ENCODE measurements at places on chromosomes 3 and 15.

DNA sequence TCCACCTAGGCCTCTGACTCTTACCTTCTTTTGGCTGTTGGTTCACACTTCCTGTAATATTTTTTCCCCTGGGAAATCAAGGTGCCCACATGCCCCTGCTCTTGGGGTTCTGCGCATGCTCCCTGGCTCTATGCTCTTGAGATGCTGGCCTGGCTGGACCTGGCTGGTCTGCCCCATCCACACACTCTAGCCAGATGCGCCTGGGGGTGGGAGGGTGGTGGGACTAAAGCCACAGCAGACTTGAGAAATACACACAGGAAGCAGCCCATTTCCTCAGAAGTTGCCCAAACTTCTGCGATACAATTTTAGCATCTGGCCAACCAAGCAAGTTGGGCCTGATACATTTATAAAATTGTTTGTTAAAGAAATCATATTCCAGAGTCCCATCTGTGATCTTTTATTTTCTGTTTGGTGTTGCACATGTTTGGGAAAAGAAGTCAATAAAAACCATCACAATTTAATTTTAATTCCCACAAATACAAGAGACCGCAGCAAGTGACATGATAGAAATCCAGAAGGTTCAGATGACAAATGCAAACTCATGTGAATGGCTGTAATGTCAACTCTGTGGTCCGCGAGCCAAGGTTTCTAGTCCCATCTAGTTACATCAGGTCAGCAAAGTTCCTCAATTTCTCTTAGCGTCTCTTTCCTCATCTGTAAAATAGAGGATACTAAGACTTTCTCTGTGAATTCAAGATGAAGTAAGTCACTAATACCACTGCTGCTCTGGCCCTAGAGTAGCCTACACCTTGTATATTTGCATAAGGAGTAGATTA is 55.9 kb upstream of the MEF2A start:
- no peak for DNase-seq

- DNase-seq = no peak
These were observed 107.9 kb downstream of the ATG7 start for GRCh38 chr3:11379824-11380701.

DNA sequence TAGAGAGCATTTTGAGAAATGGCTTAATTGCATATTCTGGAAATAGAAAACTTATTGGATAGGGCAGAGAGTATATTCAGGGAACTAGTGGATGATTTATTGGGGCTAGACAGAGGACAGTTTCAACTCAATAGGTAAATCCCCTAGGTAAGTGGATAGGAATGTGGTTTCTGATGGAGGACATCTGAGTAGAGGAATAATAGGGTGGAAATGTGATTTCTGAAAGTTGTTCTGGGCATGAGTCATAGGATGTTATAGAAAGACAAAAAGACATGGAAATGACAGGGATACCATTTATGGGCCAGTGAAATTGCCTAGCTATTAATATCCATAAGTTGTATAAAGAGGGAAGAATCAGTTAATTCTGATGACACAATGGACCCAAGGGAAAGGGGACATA is 563.3 kb upstream of the GOLIM4 start:
- DNase-seq = no peak

- no peak for DNase-seq
These were observed 18.5 kb downstream of the ALDH1A3 start for GRCh38 chr15:100898152-100898490.

DNA sequence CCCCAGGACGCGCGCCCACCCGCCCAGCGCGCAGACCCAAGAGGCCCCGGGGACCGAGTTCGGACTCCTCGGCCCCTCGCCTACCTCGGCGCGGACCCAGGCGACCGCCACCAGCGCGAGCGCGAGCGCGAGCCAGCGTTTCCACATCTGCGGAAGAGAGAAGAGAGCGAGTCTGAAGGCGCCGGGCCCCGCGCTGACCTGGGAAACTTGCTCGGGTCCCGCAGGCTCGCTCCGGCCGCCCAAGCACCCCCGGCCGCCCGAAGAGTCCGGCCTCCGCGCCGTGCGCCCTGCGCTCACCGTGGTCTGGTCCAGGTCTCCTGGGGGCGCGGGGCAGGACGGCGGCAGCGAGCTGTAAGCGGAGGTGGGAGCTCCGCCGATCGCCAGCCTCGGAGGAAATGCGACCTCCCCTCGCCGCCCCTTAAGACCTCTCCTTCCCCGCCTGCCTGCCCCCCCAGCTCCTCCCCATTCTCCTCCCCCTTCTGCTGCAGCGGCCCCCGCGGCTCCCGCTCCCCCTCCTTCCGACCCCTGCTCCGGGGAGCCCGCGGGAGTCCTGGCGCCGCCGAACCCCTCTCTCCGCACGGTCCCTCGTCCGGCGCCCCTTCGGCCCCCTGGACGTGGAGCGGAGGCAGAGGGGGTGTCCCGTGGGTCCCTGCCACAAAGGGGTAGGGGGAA is at the start of gene FSTL1:
Gene FSTL1 (minus strand): TSS at position 393 of the 672 bp plus-strand sequence. CDS start 246 bp downstream, at position 147.
- peak; percentile 83 for DNase-seq

GRCh38 chr3:19272296-19272695 is 124.0 kb downstream of the KCNH8 start:
- no peak for DNase-seq

DNA sequence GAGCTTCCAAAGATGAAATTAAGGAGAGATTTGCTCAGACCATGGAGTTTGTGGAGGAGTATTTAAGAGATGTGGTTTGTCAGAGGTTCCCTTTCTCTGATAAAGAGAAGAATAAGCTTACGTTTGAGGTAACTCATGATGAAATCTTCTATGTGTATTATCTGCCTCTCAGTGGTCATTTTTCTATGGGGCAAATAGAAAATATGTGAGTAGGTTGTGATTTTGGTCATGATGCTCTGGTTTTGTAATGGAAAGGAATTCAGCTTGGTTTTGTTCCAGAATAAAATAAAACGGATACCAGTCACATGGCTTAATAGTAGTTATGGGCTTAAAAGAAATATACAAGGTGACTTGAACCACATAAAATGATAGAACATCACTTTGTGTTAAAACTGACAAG is 181.1 kb downstream of the ITPR1 start:
- no peak for DNase-seq

DNA sequence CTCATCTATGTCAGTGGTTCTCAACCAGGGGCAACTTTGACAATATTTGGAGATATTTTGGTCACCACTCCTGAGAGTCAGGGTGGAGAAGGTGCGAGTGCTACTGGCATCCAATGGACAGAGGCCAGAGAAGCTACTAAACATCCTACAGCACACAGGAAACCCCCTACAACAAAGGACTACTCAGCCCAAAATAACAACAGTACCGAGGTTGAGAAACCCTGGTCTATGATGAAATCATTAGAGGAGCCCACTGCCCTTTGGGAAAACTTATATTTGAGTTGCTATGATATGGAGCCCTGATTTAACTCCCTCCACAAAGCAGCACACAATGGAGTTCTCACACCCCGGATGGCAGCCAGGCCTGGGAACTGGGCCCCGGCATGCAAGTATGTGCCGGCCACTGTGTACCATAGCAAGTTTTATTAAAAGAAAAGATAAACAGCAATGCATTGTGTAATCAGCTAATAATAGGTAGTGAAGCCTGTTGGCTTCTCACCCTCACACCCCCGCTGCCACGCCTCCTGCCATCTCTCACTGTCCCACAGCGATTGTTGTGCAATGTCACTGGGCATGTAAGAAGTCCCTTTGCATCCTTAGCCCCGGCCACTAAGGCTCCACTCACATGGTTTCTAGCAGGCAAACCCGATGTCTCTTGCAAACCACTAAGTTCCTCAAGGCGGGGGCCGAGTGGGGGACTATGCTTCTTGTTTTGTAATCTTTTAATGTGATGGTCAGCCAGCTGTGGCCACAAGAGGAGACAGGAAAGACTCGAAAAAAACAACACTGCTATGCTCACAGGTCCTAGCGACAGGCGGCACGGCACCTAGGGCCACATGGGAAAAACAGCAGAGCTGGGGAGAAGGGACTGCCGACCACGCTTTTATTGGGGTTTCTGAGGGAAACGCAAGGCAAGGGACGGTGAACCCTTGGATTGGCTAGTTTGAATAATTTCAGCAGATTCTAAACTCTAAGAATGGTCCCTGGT is 110.0 kb downstream of the AQP9 start:
- DNase-seq = no peak
